ENCODE measurements at places on chromosomes 5 and 9.

DNA sequence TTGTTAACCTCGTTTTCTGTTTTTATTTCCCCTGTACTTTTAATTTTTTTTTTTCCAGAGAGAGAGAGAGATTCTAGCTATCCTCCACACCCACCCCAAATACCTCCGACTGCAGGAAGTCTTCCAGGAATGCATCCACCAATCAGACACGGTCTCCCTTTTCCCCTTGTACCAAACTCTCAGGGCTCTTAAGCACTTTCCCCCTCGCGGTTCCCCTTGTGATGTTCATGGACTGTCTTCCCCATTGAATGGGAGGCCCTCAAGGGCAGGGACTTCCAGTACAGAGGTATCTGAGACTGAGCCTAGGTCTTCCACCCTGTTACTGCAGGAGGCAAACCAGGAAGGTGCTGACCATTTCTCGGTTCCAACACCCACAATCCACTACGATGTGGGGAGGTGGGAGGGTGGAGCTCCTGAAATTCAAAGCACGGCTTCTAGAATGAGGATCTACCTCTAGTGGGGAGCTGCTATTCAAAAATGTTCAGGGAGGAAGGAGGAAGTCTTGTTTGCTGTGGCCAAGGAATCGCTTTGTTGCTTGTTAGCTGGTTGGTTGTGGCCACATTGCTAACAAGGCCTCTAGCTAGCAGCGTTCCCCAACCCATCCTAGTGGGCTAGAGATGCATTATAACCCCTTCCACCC is 37.5 kb upstream of the PTGS1 start:
- DNase-seq = no peak

GRCh38 chr9:136544548-136544963 is 1.3 kb downstream of the NOTCH1 start:
- DNase-seq = no peak

DNA sequence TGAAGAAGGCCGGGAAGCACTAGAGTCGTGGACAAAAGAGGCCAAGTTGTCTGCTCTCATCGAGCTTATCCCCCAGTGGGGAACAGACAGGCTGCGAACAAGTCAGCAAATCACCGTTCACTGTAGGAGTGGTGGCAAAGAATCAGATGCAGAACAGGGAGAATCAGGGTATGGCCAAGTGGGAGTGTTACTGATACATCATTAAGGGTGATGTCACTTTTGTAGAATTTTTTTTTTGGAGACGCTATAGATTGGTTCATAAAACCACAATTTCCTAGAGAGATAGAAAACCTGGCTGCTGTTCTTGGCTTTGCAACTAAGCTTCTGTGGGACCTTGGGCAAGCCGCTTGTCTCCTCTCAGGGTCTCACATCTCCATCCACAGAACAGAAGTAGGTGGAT is 21.3 kb downstream of the SPRY4 start:
- DNase-seq = no peak

GRCh38 chr9:136700959-136701667 is 11.3 kb upstream of the DIPK1B start:
- peak; percentile 35 for DNase-seq

DNA sequence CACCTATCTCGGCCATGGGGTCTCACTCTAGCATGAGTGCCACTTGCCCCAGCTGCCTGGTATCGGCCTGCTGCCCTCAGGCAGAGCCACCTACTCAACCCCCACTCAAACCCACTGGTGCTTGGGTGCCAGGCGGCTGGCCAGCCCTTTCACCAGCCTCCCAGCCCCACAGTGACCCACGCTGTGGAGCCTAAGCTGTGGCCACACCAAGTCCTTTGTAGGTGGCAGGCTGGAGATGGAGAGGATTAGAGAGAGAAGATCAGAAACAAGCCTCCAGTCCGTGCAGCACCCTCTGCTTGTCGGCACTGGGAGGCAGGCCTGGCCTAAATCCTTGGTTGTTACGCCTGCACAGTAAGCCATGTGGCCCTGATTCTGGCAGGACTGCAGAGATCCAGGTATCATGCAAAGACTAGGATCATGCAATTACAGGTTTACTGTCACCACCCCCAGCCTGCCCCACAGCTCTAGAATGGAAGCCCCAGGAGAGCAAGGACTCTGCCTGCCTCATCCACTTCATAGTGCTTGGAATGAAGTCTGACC is 171.7 kb downstream of the COL23A1 start:
- DNase-seq = no peak

DNA sequence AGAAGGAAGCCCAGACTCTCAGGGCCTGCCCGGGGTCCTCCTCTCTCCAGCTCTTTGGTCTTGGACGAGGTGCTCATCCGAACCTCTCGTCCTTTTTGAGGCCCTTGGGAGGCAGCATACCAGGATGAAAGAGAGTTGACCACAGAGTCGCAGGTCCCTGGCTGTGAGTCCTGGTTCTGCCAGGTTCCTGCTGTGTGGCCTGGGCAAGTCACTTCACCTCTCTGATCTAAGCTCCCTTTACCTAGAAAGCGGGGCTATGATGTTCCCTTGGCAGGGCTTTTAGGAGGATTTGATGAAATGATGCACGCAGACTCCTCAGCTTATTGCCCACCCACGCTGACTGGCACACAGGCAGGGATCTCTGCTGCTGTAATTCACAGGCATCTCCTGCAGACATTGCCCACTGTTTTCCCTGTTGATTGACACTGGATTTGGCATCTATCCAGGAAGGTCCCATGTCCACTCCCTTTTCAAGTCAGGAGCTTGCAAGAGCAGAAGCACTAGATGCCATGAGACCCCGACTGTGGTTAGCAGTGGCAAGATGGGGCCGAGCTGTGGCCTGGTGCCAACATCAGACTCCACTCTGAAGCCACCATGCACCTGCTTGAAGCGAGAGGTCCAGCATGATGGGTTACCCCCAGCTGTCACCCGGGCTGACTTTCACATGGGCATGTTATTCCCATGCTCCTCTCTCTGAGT is 71.5 kb downstream of the MACROH2A1 start:
- DNase-seq = peak; percentile 26

Measured in muscle of back (tissue), 13 donors.